ENCODE measurements at places on chromosomes 4 and X.
A peak's percentile ranks its signal among the peaks of the same experiment; 100 is the strongest.

- DNase-seq: no peak
Observed at GRCh38 chr4:84956014-84956413, 10.5 kb downstream of the WDFY3 start.

- no peak for DNase-seq
Observed at GRCh38 chr4:184645904-184646610, 3.2 kb downstream of the CASP3 start.

DNA sequence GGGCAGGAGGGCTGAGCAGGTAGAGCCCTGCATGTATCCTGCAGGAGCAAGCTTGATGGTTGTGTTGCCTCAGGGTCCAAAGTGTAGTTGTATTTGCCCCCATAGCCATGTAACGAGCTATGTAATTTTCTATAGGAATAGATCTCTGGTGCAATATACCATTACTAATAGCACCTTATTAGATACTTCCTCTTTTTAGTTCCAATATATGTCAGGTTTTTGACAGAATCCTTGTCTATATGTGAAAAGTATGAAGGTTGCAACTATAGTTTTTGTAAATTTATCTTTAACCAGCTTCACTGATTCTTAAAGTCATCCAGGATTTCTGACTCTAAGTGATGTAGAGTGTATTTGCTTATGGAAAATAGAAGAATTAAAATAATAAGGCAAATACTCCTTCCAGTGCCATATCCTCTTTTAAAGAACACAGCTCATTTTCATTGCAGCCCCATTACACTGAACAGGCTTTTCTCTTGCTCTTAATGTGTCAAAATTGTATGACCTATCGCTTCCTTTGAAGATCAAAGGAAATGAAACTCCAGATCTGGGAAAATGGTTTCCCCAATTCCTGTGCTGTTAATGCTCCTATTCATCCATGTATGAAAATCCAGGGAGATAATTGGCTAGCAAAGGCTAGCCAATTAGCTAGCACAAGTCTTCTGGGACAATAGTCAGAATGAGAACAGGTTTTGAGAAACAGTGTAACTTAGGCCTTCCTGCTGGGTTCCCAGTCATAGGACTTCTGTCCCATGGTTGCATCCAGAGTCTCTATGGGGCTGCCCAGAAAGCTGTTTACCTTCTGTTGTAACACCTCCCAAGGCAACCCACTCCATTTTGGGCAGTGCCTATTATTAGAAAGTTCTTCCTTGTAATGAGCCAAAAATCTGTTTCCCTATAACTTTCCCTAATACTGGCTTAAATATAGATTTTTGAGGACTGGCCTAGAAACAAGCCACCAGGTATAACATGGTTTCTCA is 90.6 kb downstream of the TSPAN7 start:
- DNase-seq: no peak

GRCh38 chrX:148541584-148541940 is 41.1 kb downstream of the AFF2 start:
- no peak for DNase-seq

GRCh38 chrX:8067754-8068462 is 103.2 kb downstream of the VCX2 start:
- DNase-seq: no peak

DNA sequence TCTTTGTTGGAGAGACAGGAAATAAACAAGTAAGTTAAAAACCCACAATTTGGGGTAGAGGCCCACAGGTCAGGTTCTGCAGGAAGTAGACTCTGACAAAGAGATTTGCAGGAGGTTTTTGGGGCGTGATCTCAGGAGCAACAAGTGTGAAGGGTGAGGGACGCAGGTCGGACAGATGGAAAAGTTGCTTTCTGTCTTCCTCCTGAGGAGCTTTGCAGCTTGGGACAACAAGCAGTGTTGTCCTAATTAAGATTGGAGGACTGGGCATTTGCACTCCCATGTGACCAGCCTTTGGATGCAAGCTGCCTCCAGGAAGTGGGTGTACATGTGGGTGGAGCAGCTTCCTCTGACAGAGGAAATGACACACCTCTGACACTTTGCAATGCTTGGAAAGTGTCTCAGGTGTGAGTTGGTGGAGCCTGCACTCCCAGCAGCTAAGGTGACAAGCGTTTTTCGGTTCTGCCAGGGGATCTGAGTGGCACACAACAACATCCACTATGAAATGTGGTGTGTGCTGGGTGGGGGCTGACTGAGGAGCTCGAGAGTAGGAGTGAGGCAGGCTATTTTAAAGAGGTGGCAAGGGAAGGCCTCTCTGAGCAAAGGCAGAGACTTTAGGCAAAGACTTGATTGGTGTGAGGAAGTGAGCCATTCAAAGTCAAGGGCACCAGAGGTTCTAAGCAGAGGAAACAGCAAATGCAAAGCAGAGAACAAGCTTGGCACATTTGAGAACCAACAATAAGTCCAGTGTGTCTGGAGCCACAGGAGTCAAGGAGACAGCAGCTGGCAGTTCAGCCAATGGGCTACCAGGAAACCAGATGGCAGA is 339.8 kb upstream of the GATB start:
- DNase-seq: peak; percentile 74

- DNase-seq: no peak
Observed at GRCh38 chr4:112318239-112319142, 21.3 kb downstream of the ALPK1 start.

GRCh38 chrX:41912923-41913322 is 10.4 kb downstream of the CASK start:
- no peak for DNase-seq

GRCh38 chr4:59127006-59127405 is 2016.8 kb upstream of the IGFBP7 start:
- DNase-seq: no peak

DNA sequence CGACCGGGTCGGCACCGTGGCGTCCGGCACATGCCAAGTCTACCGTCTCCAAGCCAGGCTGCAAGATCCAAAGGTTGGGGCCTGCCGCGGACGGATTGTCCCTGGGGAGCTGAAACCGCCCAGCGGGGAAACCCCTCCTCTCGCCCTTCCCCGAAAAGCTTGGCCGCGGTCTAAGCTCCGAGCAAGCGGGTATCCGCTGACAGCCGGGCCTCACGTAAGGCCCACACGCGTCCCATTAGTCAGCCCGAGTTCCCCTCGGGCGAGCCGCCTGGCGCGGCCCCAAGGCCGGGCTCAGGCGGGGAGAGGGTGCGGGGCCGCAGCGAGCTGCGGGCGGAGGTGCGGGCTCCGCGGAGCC is 6.8 kb upstream of the BCOR start:
- no peak for DNase-seq

DNA sequence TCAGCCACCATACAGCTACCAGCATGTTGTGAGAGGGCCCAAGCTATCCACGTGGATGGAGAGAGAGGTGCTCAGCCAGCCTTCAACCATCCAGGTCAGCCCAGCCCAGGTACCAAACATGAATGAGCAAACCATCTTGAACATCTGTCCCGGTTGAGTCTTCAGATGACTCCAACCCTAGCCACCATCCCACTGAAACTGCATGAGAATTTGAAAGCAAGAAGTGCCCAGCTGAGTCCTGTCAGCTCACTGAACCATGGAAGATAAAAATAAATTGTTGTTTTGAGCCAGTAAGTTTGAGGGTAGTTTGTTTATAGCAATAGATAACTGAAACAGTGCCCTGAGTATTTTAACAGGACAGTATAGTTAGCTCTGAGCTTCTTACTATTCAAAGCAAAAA is 7.3 kb upstream of the SEL1L3 start:
- DNase-seq: no peak

- no peak for DNase-seq
Observed at GRCh38 chr4:55742655-55743202, 76.9 kb upstream of the EXOC1L start.

GRCh38 chrX:153463031-153463430 is 7.3 kb downstream of the HAUS7 start:
- no peak for DNase-seq

DNA sequence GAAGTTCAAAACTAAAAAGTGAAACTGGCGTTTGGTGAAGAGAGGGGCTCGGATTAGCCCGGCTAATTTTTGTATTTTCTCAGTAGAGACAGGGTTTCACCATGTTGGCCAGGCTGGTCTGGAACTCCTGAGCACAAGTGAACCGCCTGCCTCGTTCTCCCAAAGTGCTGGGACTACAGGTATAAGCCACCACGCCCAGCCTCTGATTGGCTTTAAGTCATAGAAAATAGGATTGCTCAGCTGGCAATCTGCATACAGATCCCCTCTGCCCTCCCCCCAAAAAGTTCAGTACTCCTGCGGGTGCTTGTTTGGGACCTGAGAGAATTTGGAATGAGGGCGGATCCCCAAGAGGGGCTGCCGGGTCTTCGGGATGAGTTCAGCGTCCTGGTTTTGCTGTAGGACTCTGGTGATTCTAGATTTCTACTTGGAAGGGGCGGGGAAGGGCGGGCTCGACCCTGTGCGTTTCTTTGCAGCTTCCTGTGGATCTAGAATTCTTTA is 537 bp upstream of the PRKX start:
- DNase-seq: no peak

GRCh38 chr4:54066718-54067129 is 2.3 kb upstream of the CHIC2 start:
- no peak for DNase-seq

- DNase-seq: no peak
Observed at GRCh38 chr4:76894537-76895255, 3.2 kb downstream of the SOWAHB start.

DNA sequence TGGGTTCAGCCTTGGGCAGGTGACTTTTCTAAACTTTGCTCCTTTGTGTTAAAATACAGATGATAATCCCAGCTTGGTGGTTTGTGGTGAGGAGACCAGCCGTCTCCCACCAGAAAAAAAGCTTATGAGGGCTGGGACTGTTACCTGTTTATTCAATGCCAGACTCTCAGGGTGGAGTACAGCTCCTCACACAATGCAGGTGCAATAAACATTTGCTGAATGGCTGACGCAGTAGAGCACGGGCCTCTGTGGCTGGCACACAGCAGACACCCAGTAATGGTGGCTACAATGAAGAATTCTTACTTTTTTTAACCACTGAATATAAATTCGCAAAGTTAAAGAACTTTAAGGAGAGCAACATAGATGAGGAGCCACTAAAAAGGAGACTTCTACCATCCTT is 30.2 kb downstream of the BEND4 start:
- no peak for DNase-seq

- no peak for DNase-seq
Observed at GRCh38 chr4:17241835-17242234, 270.1 kb downstream of the QDPR start.

DNA sequence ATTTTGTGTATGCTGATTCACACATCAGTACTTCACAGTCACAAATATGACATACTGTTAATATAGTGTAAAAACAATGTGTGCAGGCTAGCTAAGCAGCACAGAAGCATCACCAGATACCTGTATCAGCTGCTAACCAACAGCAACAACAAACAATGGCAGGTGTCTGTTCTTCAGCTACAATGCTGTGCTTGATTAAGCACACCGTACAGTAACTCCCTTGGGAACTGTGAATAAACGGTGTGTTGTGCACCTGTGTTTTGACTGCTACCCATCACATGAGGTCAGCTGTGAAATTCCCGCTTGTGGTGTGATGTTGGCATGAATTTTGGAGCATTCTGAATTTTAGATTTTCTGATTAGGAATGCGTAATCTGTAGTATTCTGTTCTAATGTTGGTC is 379.7 kb upstream of the FAT1 start:
- DNase-seq: no peak

GRCh38 chr4:142781114-142781513 is 65.0 kb downstream of the INPP4B start:
- DNase-seq: no peak

DNA sequence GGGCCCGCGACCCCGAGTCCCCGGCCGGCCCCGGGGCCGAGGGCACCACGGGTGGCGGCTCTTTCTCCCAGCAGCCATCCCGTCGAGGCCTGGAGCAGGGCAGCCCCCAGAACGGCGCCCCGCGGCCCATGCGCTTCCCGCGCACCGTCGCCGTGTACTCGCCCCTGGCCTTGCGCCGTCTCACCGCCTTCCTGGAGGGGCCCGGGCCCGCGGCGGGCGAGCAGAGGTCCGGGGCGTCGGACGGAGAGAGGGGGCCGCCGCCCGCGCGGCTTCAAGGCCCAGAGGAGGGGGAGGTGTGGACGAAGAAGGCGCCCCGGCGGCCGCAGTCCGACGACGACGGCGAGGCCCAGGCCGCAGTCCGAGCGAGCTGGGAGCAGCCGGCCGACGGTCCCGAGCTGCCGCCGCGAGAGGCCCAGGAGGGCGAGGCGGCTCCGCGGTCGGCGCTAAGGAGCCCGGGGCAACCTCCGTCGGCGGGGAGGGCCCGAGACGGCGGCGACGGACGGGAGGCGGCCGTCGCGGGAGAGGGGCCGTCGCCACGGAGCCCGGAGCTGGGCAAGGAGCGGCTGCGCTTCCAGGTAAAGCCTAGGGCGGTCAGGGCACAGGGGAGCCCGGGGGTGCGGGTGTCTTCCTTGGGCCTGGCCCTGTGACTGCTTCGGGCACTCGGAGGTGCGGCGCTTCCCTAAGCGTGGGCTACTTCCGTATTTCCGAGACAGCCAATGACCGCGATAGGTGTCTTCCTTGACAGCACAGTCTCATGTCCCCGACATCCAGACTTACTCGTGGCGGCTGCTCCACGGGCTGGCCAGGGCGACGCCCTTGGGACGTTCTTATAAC is 845 bp downstream of the ZAR1 start:
- DNase-seq: no peak

DNA sequence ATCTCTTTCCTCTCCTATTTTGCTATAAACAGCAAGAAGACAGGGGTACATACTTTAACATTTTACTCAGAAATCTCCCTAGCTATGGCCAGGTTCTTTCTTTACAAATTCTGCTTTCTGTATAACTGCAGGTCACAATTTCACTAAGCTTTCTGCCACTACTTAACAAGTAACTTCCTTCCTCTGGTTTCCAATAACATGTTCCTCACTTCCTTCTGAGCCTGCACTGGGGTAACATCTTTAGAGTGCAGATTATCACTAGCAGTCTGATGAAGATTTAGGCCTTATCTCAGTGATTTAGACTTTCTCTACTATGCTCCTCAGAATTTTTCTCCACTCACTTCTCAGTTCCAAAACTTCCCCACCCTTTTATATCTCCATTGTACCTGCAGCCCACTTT is 1930.5 kb upstream of the AGA start:
- DNase-seq: no peak

DNA sequence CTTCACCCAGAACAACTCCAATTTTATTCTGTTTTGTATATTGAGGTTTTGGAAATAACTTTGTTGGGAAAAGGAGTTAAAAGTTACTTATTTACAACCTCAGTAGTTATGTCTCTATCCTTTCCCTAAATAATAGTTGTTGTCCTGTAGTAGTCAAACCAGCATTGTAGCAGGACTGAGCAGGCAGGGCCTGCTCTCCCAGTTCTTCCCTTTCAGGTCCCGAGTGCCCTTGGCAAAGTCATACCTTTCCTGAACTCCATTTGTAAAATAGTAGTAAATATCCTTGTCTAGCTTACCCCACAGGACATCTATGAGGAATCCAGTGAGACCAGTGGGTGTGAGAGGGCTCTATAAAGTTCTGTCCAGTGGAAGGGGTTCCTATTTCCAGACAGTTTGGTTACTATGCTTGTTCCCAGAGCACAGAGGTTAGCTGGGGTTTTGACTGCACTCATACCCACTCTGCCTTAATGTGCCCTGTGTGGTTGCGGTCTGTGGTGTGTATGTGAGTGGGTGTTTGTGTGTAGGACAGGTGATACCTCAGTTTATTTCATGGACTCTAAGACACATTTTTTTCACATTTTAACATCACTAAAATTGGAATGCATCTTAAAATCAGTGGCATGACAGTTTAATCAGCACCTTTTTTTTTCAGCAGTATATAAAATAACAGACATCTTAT is 136.3 kb downstream of the AMMECR1 start:
- no peak for DNase-seq

Measured in activated CD4-positive, alpha-beta T cell treated with anti-CD3 and anti-CD28 coated beads, Interleukin-2, amount 50 U/mL, for 1 hour (primary cell).